ENCODE measurements at places on chromosomes 5 and 9.

DNA sequence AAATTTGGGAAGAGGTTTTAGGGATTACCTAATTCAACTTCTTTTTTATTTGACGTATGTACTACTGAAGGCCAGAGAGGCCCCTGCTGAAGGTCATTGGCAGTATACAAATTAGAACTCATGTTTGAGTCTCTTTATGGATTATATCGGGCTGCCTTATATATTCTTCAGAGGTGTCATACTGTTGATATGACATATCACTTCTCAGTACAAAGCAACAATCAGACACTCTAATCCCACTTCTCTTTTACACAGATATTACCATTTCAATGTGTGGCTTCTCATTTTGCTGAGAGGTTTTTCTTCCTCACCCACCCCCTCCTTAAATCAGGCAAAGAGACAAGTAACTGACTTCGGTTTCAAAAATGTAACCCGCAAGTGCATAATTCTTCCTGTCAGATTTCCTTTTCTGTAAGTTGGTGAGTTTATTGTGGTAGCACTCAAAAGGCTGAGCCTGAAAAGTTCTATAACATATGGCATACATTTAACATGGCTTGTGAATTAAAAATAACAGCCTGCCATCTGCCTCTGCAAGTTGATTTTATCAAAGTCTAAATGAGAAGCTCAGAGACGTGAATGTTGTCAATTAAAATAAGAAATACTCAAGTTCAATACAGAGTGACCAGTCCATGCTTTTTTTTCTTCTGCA is 163.6 kb upstream of the RORB start:
- DNase-seq, result no peak

DNA sequence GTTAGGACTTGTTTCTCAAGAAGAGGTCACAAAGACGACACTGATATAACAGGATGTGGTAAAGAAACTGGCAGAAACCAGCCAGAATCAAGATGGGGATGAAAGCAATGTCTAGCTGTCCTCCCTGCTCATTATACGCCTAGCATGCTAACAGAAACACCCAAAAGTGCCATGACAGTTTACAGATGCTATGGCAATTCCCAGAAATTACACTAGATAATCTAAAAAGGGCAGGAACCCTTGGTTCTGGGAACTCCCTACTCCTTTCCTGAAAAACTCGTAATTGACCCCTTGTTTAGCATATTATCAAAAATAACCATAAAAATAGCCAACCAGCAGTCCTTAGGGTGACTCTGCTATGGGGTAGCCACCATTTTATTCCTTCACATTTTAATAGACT is 10.9 kb upstream of the MRPS30 start:
- DNase-seq, result no peak

GRCh38 chr9:117827456-117827855 is 123.3 kb downstream of the TLR4 start:
- no peak for DNase-seq

GRCh38 chr5:171369056-171369455 is 18.6 kb upstream of the NPM1 start:
- no peak for DNase-seq

GRCh38 chr5:158761161-158761560 is 338.6 kb downstream of the EBF1 start:
- no peak for DNase-seq

DNA sequence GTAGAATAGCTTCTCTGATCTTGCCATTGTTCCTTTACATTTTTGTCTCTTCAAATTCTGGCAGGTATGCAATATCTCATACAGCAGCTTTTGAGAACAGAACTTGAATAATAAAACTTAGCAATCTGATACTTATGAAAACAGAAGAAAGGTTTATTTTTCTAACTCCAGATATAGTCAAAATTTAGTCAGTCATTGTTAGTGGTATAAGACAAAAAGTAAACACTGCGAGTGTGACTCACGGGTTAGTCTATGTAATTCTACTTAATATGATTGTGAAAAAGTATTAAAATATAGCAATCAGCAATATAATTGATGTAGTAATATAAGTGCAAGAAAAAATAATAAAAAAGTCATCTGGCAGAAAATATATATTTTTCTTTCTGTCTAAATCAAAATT is 910.4 kb downstream of the DNAH5 start:
- DNase-seq, result no peak

DNA sequence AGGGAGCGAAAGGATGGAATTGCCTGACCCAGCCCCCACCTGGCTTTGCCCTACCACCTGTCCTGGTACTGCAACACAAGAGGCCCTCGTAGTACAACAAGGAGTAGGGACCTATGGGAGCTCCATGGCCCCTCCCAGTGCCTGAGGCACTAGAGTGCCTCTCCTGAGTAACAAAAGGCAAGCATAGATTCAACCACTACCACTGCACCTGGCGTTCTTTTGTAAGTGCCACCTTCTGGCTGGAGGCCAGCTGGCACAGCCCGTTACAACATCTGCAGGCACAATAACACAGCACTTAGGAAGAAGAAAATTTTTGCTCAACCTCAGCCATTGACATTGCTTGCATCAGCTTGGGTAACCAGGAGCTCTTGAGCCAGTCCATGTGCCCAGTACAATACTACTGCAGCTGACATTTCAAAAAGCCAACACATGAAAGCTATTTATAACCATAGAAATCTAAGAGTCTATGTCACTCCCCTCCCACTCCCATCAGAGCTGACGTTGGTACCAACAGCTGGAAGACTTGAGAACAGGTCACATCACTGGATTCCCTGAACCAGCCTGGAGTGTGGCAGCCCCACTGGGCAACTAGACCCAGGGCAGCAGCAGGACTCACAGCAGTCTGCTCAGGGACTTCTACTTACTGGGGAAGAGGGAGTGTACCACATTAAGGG is 17.7 kb upstream of the FAM174A start:
- no peak for DNase-seq

DNA sequence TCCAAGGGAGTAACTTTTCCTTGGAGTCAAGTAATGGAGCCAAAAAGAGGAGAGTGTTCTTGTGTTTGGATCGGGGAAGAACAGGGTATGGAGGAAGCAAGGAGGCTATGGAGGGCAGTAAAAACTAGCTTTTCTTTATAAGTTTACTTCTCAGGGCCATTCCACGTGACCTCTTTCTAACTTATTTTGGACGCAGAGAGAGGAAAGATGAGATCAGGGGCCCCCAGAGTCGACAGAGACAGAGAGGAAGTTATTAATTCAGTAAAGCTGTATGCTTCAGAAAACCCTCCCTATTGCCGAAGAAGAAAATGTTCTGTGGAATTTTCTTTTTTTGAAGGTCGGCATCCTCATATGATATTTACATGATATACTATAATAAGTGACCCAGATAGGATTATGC is 233.8 kb upstream of the MPDZ start:
- DNase-seq, result no peak

DNA sequence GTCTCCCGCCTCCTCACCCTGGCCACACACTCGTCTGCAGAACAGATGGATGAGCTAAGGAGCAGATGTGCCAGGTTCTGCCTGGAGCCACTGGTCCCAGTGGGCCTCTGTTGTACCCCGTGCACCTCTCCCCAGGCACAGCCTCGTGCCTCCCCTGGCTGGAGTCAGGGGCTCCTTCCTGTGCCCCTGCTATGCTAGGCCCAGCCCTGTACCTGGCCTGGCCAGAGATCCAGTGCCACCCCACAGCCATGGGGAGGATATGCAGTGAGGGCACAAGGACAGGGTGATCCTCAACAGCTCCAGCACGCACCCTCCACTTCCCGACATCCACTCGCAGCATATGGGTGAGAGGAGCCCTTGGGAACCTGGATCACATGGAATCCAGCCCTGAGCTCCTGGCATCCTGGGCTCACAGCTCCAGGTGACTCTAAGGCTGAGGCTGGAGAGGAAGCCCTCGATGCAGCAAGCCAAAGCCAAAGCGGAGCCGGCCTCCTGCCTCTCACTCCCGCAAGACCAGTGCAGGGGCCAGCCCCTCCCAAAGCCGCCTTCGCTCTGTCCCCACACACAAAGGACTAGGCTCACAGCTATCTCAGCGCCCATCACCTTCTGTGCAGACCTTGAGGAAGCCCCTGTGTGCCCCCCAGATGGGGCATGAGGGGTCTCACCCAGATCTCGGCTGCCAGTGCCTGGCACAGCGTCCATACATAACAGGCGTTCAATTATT is 23.7 kb upstream of the ADAMTS2 start:
- no peak for DNase-seq

GRCh38 chr5:136133222-136133921 is 727 bp downstream of the SMAD5 start:
- no peak for DNase-seq

DNA sequence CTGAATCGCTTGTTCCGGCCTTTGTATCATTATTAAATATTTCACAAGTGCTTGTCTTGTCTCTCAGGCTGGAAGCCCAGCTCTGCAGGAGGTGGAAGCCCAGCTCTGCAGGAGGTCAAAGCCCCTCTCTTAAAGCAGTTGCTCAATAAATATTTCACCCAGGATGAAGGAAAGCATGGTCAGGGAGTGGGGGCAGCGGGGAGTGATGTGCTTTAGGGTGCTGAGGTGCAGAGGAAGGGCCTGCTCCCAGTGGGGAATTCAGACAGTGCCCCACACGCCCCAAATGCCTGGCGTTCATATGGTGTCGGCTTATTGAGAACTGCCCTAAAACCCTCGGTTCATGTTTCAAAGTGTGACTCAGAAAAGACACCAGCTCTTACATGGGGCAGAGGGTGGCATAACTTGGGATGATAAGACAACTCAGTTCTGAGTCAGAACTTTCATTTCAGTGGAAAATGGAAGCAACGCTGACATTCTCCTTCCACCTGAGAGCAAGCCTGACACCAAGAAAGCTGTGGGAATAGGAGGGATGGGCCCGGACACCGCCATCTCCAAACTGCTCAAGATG is 114.3 kb upstream of the DAP start:
- no peak for DNase-seq

- no peak for DNase-seq
These were observed 10.2 kb downstream of the NCS1 start for GRCh38 chr9:130182381-130182909.
